Activated naive CD4-positive, alpha-beta T cell treated with Interleukin-2 at 50 U/mL for 16 hours (primary cell): ENCODE measurements at places on chromosomes 12 and 14.
A peak's percentile ranks its signal among the peaks of the same experiment; 100 is the strongest.

DNA sequence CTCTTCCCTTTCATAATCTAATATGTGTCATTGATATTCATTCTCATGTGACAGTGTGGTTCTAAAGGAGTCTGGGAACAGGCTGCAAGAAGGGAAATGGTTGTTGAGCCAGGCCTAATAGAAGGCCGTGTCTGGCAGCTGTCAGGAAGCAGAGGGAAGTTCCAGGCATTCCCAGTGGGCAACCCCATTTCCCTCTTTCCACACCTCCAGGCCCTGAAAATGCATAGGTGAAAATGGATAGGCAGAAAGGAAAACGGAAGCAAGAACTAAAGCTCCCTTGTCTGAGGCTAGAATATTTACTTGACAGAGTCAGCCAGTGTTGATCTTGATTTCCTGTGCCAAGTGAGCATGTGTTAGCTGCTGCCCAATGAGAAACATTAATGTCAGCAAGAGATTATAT, 97.7 kb downstream of the PPM1A start:
- DNase-seq = no peak

DNA sequence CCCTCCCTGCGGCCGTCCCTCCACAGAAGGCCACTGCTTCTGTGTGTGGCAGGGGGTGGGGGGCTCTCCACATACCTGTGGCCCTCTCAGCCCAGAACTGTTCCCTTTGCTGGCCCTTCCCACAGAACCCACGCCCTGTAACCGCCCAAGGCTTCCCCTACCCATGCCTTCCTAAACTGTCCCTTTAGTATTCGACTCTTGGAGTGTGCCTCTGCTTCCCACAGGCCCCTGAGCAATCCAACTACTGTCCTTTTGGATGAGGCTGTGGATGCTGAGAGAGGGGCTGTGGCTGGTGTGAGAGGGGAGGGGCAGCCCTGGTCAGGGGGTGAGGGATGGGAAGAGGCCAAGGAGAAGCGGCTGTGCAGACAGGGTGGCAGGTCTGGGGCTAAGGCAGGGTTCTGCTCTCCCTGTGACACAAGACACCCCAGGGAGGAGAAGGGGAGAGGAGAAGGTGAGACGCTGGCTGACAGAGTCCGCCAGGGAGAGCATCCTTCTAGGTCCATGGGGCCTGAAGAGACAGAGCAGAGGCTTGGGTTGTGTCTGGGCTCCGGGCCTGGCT, 46.0 kb downstream of the DLK1 start:
- no peak for DNase-seq

DNA sequence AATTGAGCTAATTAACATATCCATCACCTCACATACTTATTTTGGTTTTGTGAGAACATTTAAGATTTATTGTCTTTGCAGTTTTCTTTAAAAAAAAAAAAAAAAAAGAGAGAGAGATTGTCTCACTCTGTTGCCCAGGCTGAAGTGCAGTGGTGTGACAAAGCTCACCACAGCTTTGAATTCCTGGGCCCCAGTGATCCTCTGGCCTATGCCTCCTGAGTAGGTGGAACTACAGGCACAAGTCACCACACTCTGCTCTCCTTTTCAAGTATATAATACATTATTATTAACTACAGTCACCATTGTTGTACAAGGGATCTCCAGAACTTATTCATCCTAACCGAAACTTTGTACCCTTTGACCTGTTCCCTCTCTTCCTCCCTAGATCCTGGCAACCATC, 64.0 kb downstream of the NUMB start:
- DNase-seq = no peak

DNA sequence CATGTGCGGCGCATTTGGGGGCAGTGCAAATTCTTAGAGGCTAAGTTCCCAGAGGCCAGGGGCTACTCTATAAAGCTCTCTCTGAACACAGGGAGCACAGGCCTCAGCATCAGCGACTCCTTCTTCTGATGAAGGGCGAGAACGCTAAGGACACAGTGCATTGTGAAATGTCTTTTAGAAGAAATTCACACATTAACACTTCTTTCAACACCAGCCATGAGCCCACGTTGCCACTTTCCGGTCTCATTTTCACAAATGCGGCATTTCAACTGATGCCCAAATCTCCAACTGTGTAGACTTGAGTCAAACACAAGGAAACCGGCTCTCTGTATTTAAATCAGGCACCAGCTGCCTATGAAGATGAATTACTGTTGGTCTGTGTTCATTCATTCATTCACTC, 162.0 kb downstream of the FOXN3 start:
- DNase-seq = no peak

GRCh38 chr12:49891476-49891875, 12.2 kb downstream of the FAIM2 start:
- no peak for DNase-seq

DNA sequence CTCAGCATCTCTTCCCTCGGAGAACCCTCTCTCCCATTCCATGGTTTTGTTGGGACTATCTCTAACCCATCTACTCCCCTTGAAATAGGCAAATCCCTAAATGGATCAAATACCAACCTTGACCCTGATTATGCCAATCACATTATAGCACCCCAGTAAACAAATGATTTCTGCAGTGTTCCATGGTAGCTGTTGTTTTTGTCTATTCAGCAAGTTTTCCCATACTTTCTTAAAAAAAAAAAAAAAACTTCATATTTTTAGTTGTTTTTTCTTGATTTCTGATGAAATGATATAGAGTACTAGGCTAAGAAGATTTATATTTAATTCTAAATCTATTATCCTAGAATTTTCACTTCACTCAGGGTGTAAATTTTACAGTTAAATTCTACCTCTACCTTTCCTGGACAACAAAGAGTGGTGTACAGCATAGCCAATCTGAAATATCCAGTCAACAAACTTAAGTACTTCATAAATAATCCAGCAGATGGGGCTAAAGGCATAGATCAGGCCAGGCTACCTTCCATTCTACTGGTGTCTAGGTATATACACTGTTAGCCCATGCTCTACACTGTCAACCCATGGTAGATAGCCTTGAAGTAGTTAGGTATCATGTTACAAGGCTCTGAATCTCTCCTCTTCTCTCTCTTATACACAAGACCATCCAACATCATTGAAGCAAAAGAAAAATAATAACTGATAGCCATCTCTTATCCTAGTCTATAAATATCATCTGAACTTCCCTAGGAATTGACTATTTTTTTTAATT, 82.2 kb downstream of the PLEKHG7 start:
- peak; percentile 3 for DNase-seq

DNA sequence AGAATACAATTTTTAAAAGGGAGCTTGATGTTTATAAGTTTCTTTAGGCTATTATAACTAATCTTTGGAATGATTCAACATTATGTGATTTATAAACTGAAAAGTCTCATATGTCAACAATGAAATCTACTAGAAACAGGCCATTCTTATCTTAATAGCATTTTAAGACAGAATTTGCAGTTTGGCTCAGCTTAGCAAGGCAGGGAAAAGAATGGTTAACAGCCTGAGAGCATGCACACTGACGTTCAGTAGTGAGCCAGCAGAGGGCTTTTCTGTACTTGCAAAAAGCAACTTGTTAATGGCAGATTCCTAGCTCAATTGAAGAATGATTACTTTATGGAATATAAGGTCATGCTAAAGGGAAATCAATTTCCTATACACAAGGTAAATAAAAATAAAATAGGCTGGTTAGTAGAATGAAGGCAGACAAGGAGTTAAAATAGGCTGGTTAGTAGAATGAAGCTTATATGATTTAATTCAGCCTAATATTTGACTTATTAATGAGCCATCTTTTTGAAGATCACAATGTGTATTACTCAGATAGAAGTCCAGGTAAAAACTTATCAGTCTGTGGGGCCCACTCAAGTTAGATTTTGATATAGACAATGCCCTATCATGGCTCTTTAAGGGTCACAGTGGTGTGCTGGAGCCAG, 95.9 kb downstream of the OTOGL start:
- DNase-seq = no peak

DNA sequence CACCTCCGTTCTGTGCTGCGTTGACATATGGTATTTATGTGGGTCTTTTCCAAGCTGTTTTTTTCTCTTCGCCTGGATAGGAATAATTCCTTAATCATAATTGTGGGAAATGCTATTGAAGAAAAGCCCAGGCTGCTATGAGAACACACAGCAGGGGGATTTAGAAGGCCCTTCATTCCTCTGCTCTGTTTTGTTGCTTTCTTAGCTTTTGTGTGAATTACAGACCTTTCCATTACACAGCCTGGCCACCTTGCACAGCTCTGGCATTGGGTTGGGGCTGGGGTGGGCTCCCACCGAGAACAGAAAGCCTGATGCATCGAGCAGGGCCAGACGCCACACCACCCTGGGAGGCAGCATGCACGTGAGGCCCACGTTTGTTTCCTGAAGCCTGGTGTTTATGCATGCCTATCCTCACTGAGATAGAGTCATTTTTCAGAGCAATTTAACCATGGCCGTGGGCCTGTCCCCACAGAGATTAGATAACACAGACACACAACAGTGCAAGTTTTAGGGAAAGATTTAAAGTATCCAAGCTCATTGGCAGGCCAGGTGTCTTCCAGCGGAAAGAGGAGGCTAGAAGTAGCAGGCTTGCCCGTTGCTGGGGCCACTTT, 287.6 kb upstream of the PWP1 start:
- DNase-seq = no peak

- DNase-seq = no peak
These were observed 57.9 kb downstream of the RERG start for GRCh38 chr12:15163030-15163976.

DNA sequence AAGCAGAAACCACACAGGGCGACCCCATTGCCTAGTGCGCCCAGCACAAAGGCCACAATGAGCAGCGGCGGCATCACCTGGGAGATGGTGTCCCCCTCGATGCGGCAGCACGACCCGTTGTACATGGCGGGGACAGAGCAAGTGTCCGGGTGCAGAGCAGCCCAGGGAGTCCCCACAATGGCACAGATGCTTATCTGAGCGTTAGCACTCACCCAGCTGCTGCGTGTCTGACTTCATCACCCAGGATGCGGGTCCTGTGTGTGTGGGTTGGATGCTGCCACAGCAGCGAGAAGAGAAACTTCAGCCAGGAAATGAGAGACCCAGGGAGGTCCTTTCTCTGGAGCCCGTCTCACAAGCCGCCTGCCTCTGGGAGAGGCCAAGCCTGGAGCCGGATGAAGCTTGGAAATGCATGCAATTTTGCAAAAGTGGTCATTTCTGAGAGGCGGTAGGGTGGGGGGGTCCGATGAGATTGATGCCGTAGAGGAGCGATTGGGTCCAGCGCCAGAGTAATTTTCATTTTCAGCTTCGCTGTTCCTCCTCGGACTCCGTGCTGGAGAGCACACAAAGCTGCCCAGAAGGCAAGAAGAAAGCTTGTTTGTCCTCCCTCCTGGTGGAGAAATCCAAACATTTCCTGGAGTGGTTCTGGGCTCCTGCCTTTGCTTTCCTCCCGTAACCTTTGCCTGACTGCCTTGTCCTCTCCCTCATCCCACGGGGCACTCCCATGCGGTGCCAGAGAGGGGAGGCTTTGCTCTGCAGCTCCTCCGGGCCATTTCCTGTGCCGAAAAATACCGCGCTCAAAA, at the start of gene HCAR1:
Gene HCAR1 (minus strand): TSS at position 630 of the 800 bp plus-strand sequence. CDS start 505 bp downstream, at position 125.
- peak; percentile 49 for DNase-seq

DNA sequence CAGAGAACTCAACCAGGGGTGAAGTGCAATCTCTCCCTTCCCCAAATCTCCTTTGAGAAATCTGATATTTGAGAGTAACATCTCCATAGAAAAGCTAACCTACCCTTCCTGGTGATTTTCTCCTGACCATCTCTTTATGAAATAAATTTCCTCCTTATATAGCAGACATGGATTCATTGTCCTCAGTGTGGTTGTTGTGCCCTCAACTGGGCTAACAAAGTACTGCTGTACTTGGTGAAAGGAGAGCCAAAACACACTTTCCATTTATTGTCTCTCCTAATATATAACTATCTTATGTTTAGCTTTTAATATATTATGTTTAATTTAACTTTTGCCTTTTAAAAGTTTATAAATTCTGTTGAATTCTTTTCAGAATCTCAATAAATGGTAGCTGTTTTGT, 65.1 kb upstream of the SLCO1B1 start:
- no peak for DNase-seq

DNA sequence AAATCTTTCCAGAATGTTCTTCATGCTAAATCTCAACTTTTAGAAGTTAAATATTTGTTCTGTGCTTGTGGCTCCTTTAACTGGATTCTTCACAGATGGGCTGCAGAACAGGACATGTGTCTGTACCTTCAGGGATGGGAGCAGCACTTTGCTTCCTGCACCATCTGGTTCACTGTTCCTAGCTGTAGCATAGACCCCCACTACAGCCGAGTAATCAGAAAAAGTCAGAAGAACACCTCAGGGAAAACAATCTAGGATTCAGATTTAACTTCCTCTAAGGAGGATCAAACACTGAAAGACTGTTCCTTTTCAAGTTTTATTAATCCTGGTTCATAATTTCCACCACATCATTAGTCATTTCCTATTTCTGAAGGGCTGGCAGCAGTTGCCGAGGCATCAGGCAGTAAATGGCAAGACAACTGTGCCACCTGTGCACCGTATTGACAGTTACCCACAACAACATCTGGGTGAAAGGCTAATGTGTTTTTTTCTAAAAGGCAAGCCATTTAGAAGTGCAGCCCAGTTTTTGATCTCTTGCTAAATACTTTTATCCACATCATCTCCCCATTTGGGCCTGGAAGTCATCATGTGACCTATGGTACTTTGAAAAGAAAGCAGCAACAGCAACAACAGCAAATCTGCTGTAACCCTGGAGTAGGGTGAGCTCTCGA, 212.8 kb upstream of the BMP4 start:
- no peak for DNase-seq

DNA sequence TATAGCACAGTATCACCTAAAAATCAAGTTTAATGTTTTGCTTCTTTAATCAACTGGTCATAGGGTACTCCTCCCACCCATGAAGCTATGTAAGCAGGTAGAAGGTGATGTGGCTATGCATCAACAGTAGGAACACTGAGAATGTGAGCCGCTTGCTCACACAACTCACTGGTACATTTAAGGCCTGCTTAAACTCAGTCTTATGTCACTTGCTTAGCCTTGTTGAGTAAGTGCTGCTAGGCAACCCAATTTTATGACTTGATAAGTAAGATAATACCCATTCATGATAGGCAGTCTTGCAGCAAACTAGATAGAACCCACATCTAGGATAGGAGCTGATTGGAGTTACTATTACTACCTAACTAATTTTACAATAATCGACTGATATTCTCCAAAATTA, 70.0 kb upstream of the BMP4 start:
- no peak for DNase-seq

DNA sequence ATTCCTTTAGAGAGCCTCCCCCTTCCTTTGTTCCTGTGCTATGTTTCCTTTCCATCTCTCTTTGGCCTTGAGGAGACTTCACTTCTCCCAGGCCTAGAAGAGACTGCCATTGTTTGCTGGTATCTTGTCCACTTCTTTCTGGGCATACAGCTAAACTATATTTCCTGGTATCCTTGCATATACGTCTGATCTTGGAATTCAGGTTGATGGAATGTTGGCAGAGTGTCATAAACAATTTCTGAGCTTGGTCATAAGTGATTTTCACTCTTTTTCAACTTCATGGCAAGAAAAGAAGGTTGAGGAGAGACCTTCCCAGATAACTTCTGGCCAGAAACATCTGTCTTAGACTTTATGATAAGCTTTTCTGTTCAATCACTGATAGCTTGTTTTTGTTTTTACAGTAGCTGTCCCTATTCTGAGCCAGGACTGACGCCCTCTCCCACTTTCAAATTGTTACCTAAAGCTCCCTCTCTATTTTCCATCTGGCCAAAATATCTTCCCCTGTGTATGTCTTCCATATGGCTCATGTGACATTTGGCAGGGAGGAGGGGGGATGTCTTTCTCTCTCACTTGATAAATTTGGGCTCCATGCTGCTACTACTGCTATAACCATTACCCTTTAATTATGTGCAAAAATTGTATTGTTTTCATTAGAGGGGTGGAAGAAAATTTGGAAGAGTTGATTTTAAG, 457.0 kb downstream of the ADAMTS20 start:
- no peak for DNase-seq
